Stomach (tissue), 19 donors: ENCODE measurements at places on chromosomes 1 and 21.
A peak's percentile ranks its signal among the peaks of the same experiment; 100 is the strongest.

- DNase-seq: no peak
Observed at GRCh38 chr1:226652613-226653012, 86.5 kb downstream of the ITPKB start.

GRCh38 chr1:17293681-17294425 is 14.1 kb upstream of the PADI4 start:
- no peak for DNase-seq

GRCh38 chr1:228998179-228998578 is 262.9 kb downstream of the RHOU start:
- no peak for DNase-seq

DNA sequence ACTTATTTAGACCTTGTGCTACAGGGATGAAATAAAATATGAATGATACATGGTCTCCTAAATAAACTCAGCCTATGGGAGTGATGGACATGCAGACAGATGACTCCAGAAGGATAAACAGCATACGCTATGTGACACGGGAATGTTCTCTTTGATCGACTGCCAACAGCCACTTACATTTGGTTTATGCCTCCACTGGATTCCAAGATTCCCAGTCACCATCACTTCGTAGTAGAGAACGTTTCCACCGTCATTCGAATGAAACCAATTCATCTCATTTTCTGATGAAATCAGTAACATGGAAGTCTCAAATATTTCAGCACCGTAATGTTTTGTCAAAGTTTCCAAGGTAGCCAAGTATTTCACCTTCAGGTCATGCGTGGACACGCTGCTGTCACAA is 99.7 kb downstream of the JAK1 start:
- no peak for DNase-seq

- peak; percentile 69 for DNase-seq
Observed at GRCh38 chr1:921011-921837, 2.5 kb upstream of the SAMD11 start.

- no peak for DNase-seq
Observed at GRCh38 chr1:33180226-33180910, 1.5 kb downstream of the TRIM62 start.

GRCh38 chr1:9374748-9375341 is 82.2 kb downstream of the SPSB1 start:
- no peak for DNase-seq

GRCh38 chr1:245956225-245956624 is 550.9 kb downstream of the SMYD3 start:
- peak; percentile 45 for DNase-seq

DNA sequence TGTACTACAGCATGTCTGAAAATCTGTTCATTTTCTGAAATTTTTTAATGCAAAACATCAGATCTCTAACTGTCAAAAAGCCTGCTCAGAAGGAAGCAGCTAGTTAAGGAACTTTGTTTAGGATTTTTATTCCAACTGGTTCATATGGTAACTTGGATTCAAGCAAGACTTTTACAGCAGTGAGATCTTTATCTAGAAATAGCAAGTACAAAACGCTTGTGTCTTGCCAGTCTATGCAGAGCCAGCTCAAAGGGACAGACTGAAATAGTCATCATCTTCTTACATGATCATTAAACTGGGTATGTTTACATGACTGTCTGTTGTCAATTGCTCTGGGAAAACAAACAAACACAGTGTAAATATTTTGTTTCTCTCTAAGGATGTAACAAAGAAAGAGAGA is 37.6 kb downstream of the DDAH1 start:
- peak; percentile 33 for DNase-seq

DNA sequence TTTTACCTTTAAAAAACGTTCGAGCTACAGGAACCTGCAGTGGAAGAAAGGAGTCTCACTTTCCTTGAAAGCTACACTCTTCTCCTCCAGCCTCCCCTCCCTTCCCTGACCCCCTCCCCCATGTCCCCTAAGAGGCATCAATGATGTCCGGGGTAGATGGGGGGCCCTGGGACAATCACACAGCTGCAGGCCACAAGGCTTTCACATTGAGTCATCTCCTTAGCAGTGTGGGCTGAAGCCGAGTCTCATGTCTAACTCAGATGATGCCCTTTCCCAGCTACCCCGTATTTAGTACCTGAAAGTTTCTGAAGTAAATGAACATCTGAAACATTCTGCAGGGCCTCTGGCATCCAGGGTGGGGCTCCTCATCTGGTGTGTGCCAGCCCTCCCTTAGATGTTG is 6.3 kb upstream of the GPR25 start:
- DNase-seq: no peak

GRCh38 chr21:38134084-38134873 is 122.5 kb upstream of the KCNJ15 start:
- no peak for DNase-seq

DNA sequence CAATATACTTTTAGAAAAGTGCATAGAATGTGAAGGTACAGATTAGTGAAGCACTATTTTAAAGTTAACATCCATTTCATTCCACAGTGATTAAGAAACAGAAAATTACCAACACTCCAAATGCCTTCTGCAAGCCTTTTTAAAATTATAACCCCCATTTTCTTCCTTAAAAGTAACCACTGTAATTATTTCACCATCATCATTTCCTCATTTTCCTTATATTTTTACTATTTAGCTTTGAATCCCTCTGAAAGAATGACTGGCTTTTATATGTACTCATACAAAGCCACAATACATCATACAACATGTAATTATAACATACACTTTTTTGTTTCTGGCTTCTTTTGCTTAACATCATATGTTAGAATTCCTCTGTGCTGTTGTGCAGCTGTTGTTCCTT is 6.5 kb upstream of the NEGR1 start:
- no peak for DNase-seq

- peak; percentile 23 for DNase-seq
Observed at GRCh38 chr1:4595341-4596225, 58.8 kb upstream of the AJAP1 start.

- no peak for DNase-seq
Observed at GRCh38 chr1:51313961-51314777, 16.2 kb downstream of the TTC39A start.

GRCh38 chr1:14786109-14786675 is 187.7 kb downstream of the KAZN start:
- DNase-seq: no peak

DNA sequence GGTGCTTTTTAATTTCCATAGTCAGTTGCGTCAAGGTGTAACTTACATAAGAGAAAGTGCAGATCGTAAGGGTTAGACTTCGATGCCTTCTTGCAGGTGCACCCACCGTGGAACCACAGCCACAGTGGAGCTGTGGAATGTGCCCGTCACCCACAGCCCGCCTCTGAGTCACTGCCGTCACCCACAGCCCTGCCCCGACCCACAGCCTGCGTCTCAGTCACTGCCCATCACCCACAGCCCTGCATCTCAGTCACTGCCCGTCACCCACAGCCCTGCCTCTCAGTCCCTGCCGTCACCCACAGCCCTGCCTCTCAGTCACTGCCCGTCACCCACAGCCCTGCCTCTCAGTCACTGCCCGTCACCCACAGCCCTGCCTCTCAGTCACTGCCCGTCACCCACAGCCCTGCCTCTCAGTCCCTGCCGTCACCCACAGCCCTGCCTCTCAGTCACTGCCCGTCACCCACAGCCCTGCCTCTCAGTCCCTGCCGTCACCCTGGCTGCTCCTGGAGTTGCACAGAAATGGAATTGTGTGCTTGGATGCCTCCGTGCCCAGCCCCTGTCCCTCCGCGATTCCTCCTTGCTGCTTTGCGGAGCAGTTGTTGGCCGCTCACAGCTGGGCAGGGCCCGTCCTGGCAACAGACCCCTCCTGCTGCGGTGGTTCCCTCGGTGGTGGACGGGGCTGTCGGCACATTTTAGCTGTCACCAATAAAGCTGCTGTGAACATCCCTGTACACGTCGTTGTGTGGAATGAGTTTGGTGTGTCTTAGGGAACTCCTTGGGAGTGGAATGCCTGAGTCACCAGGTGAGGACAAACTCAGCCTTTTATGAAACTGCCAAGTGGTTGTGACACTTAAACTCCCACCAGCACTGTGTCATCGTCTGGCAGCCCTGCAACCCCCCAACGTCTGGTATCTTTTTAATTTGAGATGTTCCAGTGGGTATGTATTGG is 44.9 kb upstream of the COL6A2 start:
- no peak for DNase-seq

DNA sequence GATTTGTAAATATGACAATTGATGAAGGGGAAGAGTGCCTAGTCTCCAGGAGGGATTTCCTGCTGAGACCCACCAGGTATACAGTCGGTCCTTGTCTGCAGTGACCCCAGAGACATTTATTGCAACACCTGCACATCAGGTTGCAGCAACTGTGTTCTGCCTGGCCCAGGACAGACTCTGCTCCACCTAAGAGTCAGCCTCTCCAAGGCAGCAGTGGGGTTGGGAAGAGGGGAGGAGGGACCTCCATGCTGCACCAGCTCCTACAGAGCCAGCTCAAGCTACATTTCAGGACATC is 120.4 kb upstream of the IRF2BP2 start:
- no peak for DNase-seq

GRCh38 chr1:169115891-169116585 is 9.5 kb downstream of the ATP1B1 start:
- peak; percentile 91 for DNase-seq
